Stimulated activated CD8-positive, alpha-beta memory T cell treated with anti-CD3 and anti-CD28 coated beads, Interleukin-4, amount 100 ng/mL, for 48 hours (primary cell): ENCODE measurements at places on chromosomes 3 and 15.

DNA sequence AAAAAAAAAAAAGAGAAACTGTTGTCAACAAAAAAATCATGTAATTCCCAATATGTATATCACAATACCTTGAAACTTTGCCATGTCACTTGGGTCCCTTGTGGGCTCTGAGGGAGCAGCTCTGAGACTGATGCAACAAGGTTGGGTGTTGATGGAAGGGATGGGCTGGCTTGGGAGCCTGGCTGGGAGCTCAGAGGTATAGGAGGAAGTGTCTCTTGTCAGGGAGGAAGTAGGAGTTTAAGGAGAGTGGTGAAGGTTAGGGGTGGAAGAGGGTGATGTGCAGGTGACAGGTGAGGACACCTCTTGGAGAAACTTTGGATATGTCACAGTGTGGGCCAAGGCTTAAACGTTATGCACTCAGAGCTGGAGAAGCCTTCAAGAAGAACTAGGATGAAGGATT lies 2.0 kb upstream of the TM6SF1 start:
- DNase-seq: no peak

DNA sequence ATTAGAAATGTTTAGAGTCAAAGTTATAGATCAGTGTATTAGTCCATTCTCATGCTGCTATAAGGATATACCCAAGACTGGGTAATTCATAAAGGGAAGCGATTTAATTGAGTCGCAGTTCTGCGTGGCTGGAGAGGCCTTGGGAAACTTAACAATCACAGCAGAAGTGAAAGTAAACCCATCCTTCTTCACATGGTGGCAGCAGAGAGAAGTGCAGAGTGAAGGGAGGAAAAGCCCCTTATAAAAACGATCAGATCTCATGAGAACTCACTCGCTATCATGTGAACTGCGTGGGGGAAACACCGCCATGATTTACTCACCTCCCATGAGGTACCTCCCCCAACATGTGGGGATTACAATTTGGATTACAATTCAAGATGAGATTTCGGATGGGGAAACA lies 871.5 kb downstream of the DIPK2A start:
- no peak for DNase-seq

DNA sequence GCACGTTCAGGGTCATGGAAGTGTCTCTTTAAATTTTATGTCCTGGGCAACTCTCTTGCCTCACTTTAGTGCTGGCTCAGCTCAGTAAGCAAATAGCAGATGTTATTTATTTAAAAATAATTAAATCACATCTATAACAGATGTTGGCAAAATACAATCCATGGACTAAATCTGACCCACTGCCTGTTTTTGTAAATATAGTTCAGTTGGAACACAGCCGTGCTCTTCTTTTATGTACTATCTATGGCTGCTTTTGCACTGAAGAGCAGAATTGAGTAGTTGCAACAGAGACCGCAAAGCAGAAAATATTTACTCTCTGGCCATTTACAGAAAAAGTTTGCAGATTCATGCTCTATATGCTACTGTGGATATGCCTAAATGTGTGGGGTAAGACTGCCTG lies 79.2 kb downstream of the SAMMSON start:
- DNase-seq: no peak

GRCh38 chr3:36615861-36616260 lies 148.5 kb downstream of the DCLK3 start:
- DNase-seq: no peak

- DNase-seq: peak; percentile 19
These were observed 111.0 kb upstream of the TRPM1 start for GRCh38 chr15:31212326-31213080.

- no peak for DNase-seq
These were observed 643.0 kb upstream of the GOLIM4 start for GRCh38 chr3:168738527-168739325.

- no peak for DNase-seq
These were observed 45.5 kb downstream of the PTH1R start for GRCh38 chr3:46922871-46923558.

- peak; percentile 22 for DNase-seq
These were observed 99.8 kb downstream of the NSUN3 start for GRCh38 chr3:94162700-94163099.

DNA sequence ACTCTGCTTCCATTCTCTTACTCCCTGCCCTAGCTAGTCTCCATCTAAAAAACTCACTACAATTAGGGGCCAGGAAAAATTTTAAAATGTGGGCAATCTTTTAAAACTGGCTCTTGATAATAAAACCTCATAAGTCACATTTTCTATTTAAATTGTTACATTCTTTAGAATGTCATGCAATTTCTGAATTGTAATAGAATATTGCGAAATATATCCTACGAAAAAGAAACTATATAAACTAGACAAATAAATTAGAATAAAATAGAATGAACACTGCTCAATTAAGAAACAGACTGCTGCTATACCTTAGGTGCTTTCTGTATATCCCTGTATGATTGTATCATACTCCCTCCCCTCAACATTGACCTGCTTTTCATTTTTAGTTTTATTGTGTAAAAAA lies 826.0 kb downstream of the IGSF11 start:
- DNase-seq: no peak

GRCh38 chr15:41606997-41607396 lies 48.0 kb downstream of the TYRO3 start:
- no peak for DNase-seq

GRCh38 chr3:29700256-29700655 lies 419.4 kb downstream of the RBMS3 start:
- DNase-seq: no peak

DNA sequence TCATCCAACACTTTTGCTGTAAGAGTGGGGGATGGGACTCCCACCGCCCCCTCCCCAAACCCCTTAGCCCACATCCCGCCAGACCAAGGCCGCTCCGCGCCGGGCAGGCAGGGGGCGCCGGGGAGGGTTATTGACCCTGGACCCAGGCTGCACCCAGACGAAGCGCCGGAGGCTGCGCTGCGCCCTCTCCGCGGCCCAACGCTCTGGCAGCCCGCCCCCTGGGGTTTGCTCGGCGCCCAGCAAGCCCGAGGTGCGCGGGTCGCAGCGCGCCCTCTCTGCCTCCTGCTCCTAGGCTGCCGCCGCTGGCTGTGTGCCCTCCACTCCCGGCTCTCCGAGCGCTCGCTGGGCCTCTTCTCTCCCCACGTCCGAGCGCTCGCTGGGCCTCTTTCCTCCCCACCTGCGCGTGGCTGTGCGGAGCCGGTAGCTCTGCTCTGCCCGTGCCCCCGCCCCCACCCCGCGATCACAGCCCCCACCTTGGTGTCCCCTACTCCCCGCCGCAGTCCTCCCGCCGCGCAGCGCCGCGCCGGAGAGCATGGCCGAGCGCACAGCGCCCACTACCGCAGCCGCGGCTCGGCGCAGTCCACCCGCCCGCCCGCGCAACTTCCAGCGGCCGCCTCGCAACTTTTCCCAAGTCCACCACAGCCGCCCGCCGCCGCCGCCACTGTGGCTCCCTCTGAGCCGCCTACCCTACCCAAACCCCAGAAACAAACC lies 1.2 kb downstream of the MECOM start:
- DNase-seq: peak; percentile 69

DNA sequence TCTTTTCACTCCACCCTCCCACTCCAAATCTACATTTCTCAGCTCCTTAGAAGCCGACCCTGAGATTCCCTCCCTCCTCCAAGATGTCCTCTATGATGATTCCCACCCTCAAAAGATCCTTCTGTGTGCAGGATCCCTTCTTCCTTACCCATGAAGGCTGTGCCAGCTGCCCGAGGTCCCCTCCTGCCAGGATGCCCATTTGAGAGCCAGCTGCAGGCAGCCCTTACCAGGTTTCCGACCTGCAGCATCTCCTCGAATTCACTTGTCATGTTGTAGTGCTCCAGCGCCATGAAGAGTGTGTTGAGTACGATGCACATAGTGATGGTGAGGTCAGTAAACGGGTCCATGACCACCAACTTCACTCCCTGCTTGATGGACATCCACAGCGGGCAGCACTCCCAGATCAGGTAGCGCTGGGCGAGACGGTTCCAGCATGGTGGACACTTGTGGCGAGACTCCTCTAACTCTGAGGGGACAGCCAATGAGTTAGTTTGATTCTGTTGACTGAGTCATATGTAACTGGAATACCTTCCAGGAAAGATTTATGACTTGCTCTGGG lies 51.9 kb downstream of the SCN5A start:
- DNase-seq: no peak

- no peak for DNase-seq
These were observed 133.7 kb downstream of the IGSF11 start for GRCh38 chr3:118900737-118901525.

DNA sequence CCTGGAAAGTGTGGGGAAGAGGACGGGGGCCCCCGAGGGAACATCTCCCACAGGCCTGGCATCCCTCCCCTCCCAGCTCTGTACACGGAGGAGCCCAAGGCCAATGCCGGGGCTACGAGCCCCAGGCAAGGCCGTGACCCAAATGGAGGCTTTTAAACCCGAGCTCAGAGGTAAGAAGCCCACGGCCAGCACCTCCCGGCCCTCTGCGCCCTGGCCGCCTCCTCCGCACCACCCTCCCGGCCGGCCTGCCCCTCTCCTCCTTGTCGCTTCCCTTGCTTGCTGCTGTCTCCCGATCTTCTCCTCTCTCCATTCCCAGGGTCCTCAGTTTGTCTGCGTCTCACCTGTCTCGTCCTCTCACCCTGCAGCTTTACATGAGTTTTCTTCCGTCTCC lies 1.3 kb downstream of the MUC4 start:
- no peak for DNase-seq
